T-helper 17 cell (primary cell): ENCODE measurements at places on chromosomes 12 and 14.

DNA sequence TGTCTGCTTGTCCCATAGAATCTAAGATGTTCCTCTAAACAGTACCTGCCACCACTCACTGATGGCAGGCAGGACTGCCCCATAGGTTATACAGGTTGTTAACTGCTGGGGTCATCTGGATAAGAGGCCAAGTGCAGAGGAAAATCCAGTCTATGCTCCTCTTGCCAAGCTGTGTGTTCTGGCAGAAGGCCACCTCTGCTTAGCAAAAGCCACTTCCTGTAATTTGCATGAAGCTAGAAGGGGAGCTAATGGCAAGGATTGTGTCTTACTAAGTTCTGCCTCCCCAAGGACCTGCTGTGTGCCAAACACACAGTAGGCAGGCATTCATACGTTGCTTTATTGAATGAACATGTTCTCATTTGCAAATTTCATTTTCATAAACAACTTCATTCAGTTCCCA lies 445.4 kb downstream of the BCL11B start:
- no peak for DNase-seq

- no peak for DNase-seq
Measured at GRCh38 chr12:118064608-118065007, 3.6 kb upstream of the WSB2 start.

DNA sequence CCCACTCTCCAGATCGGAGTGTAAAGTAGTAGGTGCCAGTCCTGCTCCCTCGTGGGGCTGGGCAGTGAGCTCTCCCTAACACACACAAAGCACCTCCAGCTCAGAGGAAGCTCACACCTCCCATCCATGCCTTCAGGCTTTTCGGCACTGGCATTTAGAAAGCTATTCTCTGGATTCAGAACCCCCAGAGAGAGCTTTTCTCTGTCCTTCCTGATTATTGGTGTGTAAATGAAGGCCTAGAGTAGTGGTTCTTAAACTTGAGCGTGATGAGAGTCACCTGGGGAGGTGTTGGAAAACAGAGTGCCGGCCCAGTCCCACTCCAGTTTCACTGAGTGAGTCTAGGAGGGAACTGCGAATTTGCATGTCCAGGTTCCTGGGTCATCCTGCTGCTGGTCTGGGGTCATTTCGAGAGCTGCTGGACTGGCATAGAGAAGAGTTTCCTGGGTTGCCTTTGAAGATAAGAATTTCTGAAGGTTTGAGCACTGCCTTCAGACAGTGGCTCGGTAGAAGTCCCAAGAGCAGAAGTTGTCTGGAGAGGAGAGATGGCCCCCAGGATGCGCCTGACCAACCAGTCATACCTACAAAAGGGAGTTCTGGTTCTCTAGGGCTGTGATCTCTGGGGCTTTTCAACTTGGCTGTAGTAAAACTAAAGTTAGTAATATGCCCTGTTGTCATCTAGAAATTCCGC lies 15.1 kb downstream of the CD9 start:
- DNase-seq, result no peak

DNA sequence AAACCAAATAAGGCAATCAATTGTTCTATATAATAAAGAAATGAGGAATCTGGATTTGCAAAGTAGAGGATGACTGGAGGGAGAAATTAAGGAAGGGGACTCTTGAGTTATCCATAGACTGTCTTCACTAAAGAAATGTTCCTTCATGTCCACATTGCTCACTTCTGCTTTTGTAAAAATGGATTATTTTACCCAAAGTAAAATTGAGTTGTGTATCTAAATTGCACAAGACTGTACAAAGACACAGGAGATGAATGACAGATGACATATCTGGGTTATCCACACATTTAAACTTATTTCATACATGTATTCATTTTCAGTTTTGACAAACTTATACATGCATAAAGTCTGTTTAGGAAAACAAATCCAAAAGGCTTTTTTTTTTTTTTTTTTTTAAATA lies 11.3 kb downstream of the ATP2B1 start:
- no peak for DNase-seq

GRCh38 chr14:54737132-54737711 lies 165.4 kb downstream of the GCH1 start:
- DNase-seq, result no peak

- no peak for DNase-seq
Measured at GRCh38 chr12:46439793-46440511, 67.4 kb upstream of the SLC38A2 start.

DNA sequence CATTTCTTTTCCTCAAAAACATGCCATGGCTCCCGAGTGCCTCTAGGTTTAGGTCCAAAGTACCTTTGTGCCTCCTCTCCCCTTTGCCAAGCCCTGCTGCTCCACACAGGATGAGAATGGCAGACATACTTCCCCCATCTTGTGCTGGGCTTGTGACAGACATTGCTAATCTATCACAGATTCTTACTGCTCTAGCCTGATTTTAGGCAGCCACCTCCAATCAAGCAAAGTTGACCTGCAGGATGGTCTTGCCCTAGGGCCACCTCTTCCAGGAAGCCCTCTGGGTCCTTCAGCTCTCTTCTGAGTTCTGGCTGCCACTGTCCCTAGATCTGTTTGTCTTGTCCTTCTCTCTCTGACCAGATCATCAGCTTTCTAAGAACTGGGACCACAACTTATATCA lies 20.5 kb downstream of the FOXN4 start:
- no peak for DNase-seq

GRCh38 chr14:77459072-77459723 lies 1.3 kb downstream of the AHSA1 start:
- DNase-seq, result no peak

DNA sequence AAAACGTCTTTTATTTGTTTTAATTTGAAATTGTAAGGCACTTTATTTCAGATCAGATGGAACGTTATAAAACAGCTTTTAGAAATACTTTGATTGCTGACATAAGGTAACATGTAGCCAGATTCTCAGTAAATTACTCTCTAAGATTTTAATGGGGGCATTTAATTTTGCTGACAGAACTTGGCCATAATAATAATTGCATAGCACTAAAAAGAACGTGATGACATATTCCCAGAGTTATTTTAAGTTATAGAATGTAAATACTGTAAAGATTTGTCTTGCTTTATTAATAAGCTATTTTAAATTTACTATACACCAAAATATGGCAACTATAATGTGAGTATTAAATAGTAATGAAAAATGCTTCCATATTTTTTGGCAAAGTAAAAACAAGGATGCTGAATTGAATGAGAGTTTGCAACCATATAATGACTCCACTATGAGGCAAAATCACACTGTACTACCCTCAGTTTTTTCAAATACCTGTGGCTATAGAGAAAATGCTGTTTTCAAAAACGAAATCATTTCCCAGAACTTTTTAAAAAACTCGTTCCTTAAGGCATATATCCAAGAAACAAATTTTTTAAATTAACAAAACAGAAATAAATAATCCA lies 876 bp downstream of the LUM start:
- no peak for DNase-seq

- DNase-seq, result no peak
Measured at GRCh38 chr14:64654246-64654900, 49.9 kb upstream of the PLEKHG3 start.

DNA sequence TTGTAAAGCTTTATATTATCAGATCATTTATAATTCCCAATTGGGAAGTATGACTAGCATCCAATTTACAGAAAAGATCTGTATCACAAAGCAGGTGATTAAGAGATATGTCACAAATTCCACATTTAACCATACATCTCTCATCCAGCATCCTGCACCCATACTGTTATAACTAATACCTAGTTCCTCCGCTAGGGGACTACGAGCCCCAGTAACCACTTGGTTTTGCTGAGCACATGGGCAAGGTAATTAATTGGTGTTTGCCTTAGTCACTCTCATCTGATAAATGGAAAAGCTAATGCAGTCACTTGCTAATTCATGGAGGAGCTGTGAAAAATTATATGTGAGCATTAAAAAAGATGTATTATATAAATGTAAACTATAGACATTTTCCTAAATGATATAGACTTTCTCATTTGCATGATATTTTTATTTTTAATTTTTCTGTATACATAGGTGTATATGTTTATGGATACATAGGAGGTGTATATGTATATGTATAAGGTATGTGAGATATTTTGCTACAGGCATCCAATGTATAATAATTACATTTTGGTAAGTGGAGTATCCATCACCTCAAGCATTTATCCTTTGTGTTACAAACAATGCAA lies 1031.8 kb downstream of the GALC start:
- no peak for DNase-seq

DNA sequence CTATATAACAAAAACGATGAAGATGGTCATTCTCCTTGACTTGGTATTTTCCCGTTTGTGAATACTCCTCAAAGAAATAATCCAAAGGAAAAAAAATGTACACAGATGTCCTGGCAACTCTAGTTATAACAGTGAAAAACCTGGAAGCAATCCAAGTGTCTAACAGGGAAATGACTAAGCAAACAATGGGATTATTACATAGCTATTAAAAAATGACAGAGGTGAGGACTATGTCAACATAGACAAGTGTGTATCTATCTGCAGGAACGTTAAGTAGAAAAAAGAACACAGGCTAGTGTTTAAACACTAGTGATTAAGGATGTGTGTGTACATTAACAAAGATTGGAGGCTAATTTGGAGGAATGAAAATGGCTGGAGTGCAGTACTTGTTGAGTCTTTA lies 5.9 kb upstream of the APOLD1 start:
- no peak for DNase-seq

DNA sequence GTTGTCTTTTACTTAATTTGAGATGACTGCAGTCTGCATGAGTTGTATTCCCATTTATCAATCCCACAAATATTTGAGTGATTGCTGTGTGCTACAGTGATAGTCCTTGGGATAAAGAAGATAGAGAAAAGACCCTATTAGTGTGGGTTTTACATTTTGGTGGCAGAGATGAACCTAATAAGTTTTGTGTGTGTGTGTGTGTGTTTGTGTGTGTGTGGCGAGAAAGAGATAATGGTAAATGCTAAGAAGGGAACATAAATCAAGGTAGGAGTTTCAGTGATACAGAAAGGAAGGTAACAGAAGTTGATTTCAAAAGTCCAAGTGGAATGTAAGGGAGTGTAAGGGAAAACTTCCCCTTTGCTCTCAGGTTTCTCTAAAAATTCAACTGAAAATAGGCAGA lies 2.6 kb upstream of the DDX55 start:
- no peak for DNase-seq

DNA sequence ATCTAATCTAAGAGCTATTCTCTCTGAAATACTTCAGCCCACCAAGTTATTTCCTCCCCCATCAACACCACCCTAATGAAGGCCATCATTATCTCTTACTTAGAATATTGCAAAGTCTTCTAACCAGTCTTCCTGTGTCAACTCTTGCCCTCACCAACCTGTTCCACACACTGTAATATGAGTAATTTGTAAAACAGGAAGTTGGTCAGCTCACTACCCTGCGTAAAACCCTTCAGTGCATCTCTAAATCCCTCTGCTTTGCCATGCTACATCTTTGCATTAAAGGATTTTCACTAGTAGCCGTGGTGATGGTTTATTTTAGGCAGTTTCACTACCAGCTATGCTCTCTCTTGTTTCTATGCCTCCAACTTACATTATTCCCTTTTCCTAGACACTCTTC lies 70.0 kb downstream of the KIF21A start:
- no peak for DNase-seq

DNA sequence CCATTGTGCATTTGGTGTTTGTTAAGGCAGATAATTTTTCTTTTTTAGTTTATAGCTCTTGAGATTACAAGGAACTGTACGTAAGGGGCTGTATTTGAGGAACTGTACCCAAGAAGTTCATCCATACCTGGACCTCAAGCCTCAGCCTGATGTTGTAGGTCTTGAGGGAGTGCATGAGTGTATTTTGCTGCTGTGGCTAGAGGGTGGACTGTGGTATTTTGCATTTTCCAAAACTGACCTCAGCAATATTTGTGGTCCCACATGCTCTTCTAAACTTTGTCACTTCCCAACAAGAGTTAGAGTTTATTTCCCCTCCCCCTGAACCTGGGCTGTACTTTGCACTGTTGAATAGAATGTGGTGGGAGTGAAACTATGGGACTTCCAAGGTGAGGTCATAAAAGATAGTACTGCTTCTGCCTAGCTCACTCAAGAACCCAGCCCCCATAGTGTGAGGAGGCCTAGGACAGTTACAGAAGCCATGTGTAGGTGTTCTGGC lies 42.2 kb upstream of the FBXO33 start:
- DNase-seq, result no peak

GRCh38 chr14:81269100-81269978 lies 48.6 kb upstream of the GTF2A1 start:
- no peak for DNase-seq

GRCh38 chr12:101001669-101002068 lies 207.1 kb downstream of the ANO4 start:
- no peak for DNase-seq

- no peak for DNase-seq
Measured at GRCh38 chr14:51394384-51394783, 154.3 kb downstream of the TMX1 start.

- DNase-seq, result no peak
Measured at GRCh38 chr12:128337431-128338170, 70.6 kb downstream of the TMEM132C start.

GRCh38 chr12:121025442-121026226 lies 9.3 kb upstream of the C12orf43 start:
- no peak for DNase-seq

DNA sequence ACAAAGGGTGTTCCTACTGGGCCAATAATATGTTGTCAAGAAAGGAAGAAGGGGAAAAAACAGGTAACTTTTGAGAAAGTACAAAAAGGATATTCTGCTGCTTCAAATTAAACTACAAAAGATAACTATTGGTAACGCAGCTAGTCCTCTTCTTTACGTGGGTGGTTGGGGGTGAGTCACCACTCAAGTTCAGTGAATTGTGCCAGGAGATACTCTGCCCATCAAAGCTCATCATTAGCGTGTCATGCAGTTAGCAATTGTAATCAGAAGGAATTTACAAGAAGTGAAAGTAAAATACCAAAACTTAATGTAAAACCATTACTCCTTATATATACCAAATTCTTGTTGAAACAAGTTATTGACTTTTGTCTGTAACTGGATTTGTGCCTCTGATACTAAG lies 342.0 kb downstream of the NPAS3 start:
- no peak for DNase-seq

DNA sequence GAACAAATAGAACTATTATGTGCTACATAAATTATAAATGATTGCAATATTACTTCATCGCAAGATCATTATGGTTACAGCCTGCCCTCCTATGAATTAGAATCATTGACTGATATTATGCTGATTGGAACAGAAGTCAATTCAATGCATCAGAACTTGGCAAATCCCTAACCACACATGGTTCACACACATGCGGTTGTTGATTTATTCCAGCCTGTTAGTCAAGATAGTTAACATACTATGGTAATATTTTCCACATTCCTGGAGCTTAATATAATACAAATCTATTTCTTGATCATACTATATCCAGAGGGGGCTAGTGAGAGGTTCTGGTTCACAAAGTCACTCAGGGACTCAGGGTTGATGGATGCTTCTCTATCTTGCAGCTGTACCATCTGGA lies 9.7 kb upstream of the CACNA1C start:
- no peak for DNase-seq

GRCh38 chr12:65825507-65826352 lies 1.4 kb downstream of the HMGA2 start:
- no peak for DNase-seq

GRCh38 chr12:104285740-104286515 lies 17.6 kb upstream of the EID3 start:
- DNase-seq, result no peak
